Renal cortical epithelial cell (primary cell): ENCODE measurements at places on chromosomes 2 and 18. TPM values are rescaled to one million over a fixed set of nuclear protein-coding genes. Genes with fewer than 3 reads are reported as not detected.

The MBD5 gene
- total RNA-seq: 6.1 and 46.5 TPM in 2 replicates

The EHD3 gene
- 5.4 and 9.5 TPM in 2 replicates for total RNA-seq

The TMEM247 gene
- not detected in 2 replicates for total RNA-seq

The LGALSL gene
- total RNA-seq: 4.6 and 16.0 TPM in 2 replicates

The ADGRF3 gene
- 0.10 TPM in 1 of 2 replicates, not detected in the other for total RNA-seq

The COL5A2 gene
- 9.4 and 45.5 TPM in 2 replicates for total RNA-seq

The TXNDC2 gene
- not detected in 2 replicates for total RNA-seq

The RAB27B gene
- total RNA-seq: 3.3 and 4.0 TPM in 2 replicates

The REG1B gene
- total RNA-seq: not detected in 2 replicates

The SERPINB3 gene
- total RNA-seq: 0.40 and 1.9 TPM in 2 replicates
